ENCODE measurements at places on chromosomes 1 and 21.

DNA sequence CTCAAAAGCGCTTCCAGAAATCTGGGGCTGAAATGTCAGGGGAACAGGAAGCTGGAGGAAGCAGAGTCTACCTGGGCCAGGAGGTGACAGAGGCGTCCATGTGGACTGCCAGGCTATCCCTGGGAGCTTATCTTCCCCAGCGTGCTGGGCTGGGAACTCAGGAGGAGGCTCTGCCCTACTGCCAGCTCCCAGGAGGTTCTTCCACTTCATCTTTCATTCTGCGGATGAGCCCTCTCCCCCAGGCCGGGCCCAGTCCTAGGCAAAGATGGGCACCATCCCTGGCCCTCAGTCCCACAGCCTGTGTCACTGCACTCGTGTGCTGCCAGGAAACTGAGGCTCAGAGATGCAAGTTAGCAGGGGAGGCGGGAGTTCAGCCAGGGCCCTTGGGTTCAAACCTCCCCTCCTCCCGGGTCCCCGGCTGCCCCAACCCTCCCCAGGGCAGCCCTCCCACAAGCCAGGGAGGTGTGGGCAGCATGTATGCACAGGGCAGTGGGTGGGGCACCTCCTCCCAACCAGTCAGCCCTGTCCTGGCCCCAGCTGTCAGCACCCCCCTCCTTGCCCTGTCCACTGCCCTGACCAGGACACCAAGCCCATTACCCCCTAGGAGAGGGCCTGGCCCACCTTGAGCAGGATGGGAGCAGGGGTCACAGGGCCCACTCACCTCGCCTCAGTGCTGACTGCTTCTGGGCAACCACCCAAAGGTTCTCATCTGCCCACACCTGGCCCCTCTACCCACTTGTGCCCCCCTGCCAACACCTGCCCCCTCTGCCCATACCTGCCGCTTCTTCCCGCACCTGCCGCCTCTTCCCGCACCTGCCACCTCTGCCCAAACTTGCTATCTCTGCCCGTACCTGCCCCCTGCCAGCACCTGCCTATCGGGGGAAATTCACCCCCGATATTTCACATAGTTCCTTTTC, 226.0 kb downstream of the NPHP4 start:
- DNase-seq = no peak

DNA sequence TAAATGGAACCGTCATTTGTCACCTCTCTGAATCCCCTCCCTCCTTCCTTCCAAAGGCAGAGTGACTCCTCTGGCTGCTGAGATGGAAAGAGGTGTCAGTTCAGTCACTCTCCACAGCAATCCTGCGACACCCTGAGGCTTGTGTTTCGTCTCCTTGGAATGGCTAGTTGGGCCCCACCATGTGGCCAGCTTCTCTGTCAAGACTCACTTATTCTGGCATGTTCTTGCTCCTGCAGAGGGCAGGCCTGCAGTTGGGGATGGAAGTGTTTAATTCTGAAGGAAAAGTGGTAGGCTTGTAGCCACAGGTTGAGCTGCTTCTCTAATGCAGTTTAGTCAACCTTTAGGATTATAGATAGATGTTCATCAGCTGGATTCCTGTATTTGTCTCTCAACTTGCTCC, 149.6 kb downstream of the LMO4 start:
- DNase-seq = no peak

DNA sequence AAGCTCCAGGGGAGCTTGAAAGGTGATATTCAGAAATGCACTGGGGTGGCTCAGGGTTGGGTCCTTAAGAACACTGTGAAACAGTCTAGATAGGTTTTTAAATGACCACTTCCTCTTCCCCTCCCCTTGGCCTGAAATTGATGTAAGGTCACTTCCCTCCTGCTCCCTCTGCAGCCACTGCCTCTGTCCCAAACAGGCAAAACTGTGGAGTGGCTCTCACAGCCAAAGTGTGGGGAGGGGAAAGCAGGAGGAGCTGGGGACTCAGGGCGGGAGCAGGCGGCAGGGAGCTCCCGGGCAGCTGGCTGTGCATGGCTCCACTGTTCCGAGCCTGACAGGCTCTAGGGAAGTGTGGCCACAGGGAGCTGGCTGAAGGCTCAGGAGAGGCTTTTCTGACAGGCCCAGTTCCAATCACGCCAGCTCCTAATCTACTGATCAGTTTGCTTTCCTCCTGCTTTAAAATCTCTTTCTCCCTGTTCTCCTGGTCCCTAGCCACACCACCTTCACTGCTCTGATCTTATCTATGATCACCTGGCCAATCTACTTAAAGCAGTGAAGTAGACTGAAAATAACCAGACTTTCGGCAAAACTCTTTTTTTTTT, 5.1 kb upstream of the CSRP1 start:
- no peak for DNase-seq

DNA sequence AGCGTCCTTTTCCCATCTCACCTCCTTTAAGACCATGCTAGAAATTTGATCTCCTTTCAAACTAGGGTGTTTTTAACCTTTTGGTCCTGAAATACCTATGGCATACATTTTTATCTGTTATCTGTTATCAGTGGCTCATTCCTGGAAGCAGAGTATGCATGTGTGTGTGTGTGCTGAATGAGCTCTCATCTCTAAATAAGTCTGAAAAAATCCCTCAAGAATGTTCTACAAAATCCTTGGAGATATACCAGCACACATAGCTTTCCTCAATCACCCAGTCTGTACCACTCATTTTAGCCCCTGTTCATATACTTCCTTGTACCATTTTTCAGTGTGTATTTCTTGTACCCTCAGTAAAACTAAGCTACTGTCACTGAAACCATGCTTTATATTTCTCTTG, 6.0 kb upstream of the DARS2 start:
- no peak for DNase-seq

- DNase-seq = no peak
These were observed 64.6 kb upstream of the EFHD2 start for GRCh38 chr1:15344800-15345704.

DNA sequence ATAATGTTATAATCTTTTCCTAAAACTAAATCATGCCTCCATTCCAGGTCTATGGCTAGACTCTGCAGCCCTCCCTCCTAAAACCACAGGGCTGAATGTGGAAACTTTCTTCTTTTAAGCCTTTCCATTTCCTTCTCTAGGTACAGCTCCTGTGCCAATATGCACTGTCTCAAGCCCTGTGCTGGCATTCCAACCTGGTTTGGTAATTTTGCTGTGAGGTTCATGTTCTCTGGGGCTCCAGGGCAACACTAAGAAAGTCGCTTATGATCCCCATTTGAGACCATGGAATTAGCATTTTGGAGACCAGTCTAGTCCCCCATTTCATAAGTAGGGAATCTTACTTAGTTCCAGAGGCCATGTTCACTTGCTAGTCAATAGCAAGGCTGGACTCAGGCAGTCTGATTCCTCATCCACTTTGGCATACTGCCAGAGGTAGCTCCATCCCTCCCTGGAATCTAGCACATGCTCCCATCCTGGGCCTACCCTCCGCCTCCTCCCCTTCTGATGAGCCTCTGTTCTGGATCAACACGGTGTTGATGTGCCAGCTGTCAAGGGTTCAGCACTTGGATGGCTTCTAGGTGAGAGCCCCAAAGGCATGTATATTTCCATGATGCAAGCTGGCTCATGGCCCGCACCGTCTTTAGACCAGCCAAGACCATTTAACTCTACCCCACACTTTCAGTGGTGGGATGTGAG, 36.5 kb downstream of the ZMYND12 start:
- DNase-seq = no peak

DNA sequence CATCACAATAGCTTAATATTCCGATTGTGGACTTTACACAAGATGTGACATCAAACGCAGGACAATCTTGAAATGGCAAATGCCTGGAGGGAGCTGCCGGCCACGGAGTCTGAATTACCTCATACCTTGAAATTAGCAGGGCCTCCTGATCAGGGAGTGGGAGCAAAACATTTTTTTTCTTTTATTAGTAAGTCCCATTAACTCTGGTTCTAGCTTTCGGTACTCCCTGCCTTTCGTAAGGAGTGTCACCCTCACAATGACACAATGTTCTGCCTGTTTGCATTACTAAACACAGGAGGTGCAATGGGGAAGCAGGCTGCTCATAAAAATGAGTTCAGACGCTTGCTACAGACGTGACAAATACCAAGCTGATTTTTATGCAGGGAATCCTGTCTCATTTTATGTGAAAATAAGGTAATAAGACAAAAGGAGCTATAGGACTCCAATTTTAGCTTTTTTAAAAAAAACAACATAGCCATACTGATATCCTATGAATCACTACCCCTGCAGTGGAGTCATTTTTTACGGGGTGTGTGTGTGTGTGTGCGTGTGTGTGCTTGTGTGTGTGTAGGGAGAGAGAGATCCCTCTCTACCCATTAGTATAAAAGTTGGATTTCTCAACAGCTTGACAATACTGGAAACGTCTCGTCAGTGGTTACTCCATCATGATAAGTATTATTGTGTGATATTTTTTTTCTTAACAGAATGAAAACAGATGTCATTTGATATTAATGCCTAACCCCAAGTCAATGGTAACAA, 205.1 kb upstream of the RUNX1 start:
- DNase-seq = no peak

GRCh38 chr1:98422816-98423215, 238.7 kb upstream of the SNX7 start:
- no peak for DNase-seq

DNA sequence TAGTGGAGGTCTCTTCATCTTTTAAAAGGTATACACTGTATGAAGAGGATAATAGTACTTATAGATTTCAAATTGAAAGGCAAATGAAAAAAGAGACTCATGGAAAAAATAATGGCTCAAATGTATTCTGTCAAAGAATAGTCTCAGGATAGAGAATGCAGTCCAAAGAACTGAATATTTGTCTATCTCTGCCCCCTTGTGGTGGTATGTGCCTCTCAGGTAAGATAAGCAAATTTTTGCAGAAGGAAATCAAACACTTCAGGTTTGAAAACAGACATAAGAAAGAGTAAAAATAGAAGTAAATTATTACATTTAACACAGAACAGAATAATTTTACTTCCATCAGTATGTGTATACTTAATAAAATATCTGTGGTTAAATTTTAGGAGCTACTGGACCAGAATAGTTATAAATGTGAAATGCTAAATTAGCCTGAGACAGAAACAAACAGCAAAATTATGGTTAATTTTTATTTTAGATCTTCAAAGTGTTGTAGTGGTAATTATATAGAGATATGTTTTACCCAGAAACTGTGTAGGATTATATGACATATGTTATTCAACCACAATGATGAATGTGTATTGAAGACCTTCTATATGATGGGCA, 164.4 kb upstream of the PALMD start:
- peak; percentile 52 for DNase-seq

- no peak for DNase-seq
These were observed 16.3 kb downstream of the ZMYM4 start for GRCh38 chr1:35284852-35285251.

All from CD4-positive, alpha-beta T cell treated with Interleukin-17A for 1 hour (primary cell).